ENCODE measurements at places on chromosomes 2 and 18.

GRCh38 chr2:160968183-160968582 is 192.0 kb upstream of the TANK start:
- no peak for DNase-seq

- no peak for DNase-seq
These were observed 218.0 kb downstream of the DYSF start for GRCh38 chr2:71671203-71671854.

DNA sequence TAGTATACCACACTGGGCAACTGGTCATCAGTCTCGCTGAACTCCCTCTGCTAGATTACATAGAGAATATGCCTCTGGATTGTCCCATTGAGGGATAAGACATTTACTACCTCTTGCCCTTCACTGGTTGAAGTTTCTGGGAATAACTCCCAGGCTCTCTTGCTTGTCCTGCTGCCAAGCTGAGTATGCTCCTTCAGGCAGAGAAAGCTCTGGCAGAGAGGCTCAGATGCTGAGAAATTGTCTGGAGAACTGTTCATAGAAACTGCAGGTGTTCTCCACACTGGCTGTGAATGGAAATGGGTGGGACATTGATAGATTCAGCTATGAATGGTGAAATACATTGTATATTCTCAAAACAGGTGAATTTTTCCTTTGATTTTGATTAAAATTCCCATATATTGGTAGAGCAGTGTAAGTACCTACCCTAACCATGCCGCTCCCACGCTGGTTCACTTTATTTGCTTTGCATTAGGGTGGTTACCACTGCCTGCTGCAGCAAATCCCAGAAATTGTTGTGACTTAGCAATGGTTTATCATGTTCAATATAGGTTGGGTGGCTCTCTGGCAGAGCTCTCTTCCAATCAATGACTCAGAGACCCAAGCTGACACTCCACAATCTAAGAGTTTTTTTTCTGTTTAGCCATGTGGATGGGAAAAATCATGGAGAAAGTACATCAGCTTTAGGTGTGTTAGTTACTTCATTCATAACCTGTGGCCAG is 36.7 kb downstream of the FAM117B start:
- no peak for DNase-seq

GRCh38 chr2:45857867-45858520 is 206.5 kb downstream of the PRKCE start:
- DNase-seq = peak; percentile 28

DNA sequence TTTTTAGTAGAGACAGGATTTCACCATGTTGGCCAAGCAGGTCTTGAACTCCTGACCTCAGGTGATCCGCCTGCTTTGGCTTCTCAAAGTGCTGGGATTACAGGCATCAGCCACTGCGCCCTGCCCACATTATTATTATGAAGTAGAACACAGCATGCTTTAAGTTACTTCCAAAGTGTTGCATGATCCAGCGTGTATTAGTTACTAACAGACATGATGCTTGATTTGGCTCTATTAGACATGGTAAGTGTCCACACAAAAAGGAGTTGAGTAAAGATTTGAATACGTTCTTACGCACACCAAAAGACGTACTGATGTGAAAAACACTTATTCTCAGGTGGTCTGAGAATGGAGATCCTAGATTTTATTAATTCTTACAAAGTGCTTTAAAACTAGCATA is 50.0 kb downstream of the SLC38A11 start:
- DNase-seq = no peak

DNA sequence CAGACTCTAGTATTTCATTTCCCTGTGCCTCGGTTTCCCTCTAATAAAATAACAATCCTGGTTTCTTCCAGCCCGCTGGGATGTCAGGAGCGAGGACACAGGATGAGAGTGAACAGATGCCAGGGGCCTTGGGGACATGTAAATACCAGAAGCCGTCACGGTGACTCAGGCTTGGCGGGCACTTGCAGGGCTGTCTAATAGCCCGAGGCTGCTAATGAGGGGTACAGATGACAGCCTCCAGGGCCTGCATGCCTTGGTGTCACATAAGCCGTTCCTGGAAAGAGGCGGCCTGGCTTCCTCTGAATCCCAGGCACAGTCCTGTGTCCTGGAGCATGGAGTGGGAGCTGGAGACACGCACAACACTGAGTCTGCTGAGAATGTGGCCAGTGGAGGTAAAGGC is 28.2 kb downstream of the HS1BP3 start:
- DNase-seq = no peak

Measured in stimulated activated naive B cell treated with anti-CD40 and anti-IgM and Interleukin-4, amounts not matched to agents 10 μg/mL and 1 μg/mL and 100 μg/mL, for 72 hours (primary cell).